ENCODE measurements at places on chromosomes 3 and 15. TPM values are rescaled to one million over a fixed set of nuclear protein-coding genes. Genes with fewer than 3 reads are reported as not detected.

GRCh38 chr3:135992072-135992471 lies 26.5 kb downstream of the PPP2R3A start:
- no peak overlapping the region for H3K27ac ChIP-seq
- no peak for DNase-seq
- no peak overlapping the region for H3K4me3 ChIP-seq
- H3K4me1 ChIP-seq: no peaks in the 10 kb centered on the region
- H3K27me3 ChIP-seq: peaks cover 18% of the 10 kb centered on the region

DNA sequence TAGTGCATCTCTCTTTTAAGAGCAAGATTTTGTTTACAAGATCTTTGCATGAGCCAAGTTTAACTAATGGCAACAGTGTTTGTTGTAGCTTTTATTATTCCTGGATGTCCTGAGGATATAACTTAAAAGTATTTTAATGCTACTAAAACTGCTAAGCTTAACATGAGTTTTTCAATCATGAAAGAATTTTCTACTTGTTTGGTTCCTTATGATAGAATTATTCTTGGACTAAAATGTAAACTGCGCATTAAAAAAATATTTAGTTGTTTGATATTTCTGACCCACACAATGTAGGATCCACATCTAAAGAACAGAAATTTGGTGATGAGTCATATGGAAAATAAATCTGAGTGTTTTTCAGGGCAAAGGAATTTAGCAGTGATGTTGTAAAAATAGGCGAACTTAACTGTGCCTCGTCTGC lies 70.8 kb downstream of the RAP2B start:
- DNase-seq: no peak
- H3K27me3 ChIP-seq: no peaks in the 10 kb centered on the region
- no peak overlapping the region for H3K27ac ChIP-seq
- no peak overlapping the region for H3K4me3 ChIP-seq
- no peaks in the 10 kb centered on the region for H3K36me3 ChIP-seq

DNA sequence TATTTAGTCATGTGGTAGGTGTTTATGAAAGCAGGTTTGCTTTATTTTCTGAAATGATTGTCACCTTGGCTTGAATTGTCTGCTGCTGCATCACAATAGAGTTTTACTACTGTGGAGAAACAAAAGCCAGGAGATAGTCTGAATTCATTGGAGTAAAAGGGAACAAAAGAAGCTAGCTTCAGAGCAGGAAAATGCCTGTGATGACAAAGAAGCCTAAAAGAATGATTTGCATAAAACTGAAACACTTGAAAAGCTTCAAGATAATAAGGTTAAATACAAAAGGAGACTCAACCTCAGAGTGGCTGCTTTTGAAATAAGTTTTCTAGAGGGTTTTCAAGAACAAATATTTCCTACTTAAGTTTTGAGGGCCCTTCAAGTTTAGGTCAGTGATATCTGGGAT lies 138.3 kb downstream of the PTPRG start:
- H3K27ac ChIP-seq: no peak overlapping the region
- H3K4me3 ChIP-seq: no peak overlapping the region
- no peaks in the 10 kb centered on the region for H3K4me1 ChIP-seq
- H3K36me3 ChIP-seq: no peaks in the 10 kb centered on the region
- DNase-seq: no peak
- H3K27me3 ChIP-seq: no peaks in the 10 kb centered on the region

GRCh38 chr3:45904931-45905330 lies 18.6 kb downstream of the CCR9 start:
- peaks cover 29% of the 10 kb centered on the region for H3K36me3 ChIP-seq
- H3K4me1 ChIP-seq: peaks cover 38% of the 10 kb centered on the region
- H3K27ac ChIP-seq: no peak overlapping the region

The MYO5A gene
- 30.3 TPM for total RNA-seq

All from activated CD8-positive, alpha-beta memory T cell treated with anti-CD3 and anti-CD28 coated beads, Interleukin-2, amount 10 ng/mL, durations not matched to agents 7 days and 5 days (primary cell).